Gastroesophageal sphincter (tissue), 4 donors: ENCODE measurements at places on chromosomes 5 and 9. TPM values are rescaled to one million over a fixed set of nuclear protein-coding genes. Genes with fewer than 3 reads are reported as not detected.

NRG2 gene
- total RNA-seq = 5.0 TPM

DNA sequence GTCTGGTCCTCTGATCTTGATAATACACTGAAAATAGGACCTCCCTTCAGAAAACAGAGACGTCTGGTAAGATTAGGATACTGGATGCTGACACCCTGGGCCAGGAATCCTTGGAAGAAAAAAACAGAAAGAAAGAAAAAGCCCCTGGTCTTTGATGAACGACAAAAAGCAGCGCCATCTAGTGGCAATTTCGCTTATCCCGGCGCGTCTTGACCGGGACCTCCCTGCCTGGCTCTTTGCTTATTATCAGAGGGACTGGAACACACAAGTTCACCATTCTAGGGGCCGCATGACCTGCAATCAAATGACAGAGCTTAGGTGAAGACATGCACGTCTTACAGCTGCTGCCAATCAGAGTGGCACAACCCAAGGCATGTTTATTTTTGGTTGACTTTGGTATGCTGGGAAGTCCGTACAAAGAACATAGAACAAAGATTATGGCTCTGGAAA is 114.9 kb upstream of the NFIB start:
- no peak for ATAC-seq

- ATAC-seq = no peak
These were observed 7.0 kb downstream of the ADGRD2 start for GRCh38 chr9:124457079-124457886.

GRCh38 chr5:59521476-59521875 is 372.1 kb downstream of the PDE4D start:
- ATAC-seq = no peak

DNA sequence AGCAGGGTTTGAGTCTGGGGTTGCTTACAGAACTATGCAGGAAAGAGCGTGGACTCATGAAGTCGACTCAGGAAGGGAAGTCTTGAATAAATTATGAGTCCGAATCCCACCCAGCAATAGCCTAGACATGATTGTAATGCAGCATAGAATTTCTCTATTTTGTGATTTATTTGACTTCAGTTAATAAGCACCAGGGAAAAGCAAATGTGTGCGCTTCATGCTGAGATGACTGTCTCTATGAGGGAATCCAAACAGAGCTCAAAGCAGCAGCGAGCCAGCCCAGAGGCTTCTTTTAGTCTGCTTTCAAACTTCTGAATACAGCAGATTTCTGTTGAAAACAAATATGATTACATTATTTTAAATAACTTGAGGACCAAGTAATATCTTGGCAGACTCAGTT is 188.0 kb downstream of the SEMA6A start:
- no peak for ATAC-seq
